Right atrium auricular region (tissue), 2 donors: ENCODE measurements at places on chromosomes 11 and 22. TPM values are rescaled to one million over a fixed set of nuclear protein-coding genes. Genes with fewer than 3 reads are reported as not detected.

GRCh38 chr22:38257181-38257580, 15.6 kb downstream of the TMEM184B start:
- DNase-seq = no peak

DNA sequence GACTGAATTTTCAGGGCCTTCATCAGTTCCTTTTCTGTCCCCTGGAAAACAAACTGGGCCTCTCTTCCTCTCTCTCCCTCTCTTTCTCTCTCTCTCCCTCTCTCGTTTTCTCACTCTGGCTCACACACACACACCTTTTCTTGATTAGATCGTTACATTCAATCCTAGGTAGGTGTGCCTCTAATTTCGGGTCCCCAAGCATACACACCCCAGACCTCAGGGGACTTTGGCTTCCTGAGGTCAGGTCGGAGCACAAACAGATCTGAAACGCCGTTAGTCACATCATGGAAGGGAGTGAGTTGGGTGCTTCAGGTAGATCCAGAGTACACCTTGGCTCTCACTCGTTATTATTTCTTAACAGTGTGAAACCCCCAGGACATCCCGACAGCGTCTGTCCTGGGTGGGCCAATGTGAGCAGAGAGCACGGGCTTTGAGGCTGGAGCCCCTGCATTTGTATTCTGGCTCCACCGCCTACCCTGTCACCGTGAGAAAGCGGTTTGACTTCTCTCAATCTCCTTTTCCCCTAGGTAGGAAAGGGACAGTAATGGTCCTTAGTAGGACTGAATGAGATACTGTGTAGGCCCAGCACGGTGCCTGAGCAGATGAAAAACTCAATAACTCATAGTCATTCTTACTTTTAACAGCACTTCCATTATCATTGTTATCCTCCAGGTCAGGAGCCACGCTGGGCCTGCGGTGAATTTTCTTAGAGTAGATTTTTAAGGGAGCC, 37.3 kb upstream of the POU2AF1 start:
- no peak for DNase-seq

DNA sequence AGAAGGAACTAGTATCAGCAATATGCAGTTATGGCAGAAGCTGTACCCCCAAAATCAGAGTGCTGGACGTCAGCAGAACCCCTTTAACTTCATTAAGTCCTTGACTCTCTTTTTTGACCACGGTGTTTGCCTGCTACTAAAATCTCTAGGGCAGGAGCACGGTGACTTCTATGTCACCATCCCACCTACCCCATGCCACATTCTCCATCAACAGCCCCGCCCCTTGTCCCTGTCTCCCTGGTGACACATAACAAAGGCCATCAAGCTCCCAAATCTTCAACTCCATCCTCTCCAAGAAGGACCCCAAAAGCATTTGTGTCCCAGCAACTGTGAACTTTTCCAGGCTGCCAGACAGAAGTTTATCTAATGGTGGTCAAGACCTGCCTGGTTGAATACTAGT, 894 bp downstream of the ADA2 start:
- no peak for DNase-seq

GRCh38 chr11:123374622-123374968, 55.5 kb upstream of the GRAMD1B start:
- no peak for DNase-seq

DNA sequence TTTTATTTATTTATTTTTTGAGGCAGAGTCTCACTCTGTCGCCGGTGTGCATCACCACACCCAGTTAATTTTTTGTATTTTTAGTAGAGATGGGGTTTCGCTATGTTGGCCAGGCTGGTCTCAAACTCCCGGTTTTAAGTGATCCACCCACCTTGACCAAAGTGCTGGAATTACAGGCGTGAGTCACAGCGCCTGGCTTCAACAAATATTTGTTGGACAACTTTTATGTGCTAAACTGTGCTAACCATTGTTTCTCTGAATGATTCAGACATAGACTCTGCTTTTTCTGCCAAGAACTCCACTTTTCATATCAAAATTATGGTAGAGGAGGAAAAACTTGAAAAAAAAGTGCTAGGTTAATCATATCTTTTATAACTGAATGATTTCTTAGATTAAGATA, 36.3 kb downstream of the MMP7 start:
- DNase-seq = no peak

GRCh38 chr22:31635638-31636306, 26.2 kb downstream of the PISD start:
- DNase-seq = no peak

- DNase-seq = peak; percentile 63
Measured at GRCh38 chr11:130420478-130421198, 7.8 kb downstream of the ADAMTS8 start.

DNA sequence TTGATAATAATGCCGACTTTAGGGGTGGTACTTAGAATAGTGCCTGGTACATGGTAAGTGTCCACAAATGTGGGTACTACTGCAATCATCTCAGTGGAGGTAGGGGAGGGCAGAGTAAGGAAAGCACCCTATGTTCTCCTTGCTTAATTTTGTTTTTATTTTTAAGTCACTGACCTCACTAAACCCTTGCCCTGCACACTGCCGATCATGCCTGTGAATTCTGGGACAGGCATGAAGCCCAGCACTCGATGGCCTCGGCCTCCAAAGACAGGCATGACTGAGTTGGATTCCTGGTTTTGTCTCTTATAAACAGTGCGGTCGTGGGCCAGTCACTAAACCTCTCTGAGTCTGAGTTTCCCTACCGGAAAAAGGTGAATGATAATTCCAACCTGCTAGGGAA, 6.9 kb downstream of the LGALS12 start:
- DNase-seq = no peak

BCO2 gene
- 44.7 TPM for total RNA-seq

SOX6 gene
- total RNA-seq = 14.3 TPM
